ENCODE measurements at places on chromosomes 4 and X. TPM values are rescaled to one million over a fixed set of nuclear protein-coding genes. Genes with fewer than 3 reads are reported as not detected.
A peak's percentile ranks its signal among the peaks of the same experiment; 100 is the strongest.

GRCh38 chr4:150133605-150134004 is 55.4 kb downstream of the DCLK2 start:
- H3K27ac ChIP-seq = no peak overlapping the region
- peaks cover 9% of the 10 kb centered on the region for H3K4me1 ChIP-seq
- H3K4me3 ChIP-seq = no peak overlapping the region
- peak; percentile 32 for DNase-seq
- no peaks in the 10 kb centered on the region for H3K36me3 ChIP-seq

The GPRIN3 gene
- total RNA-seq = under 0.01 TPM

GRCh38 chr4:121822796-121823504 is 733 bp downstream of the CCNA2 start:
- no peaks in the 10 kb centered on the region for H3K36me3 ChIP-seq
- H3K4me1 ChIP-seq = no peaks in the 10 kb centered on the region
- H3K27me3 ChIP-seq = no peaks in the 10 kb centered on the region
- H3K4me3 ChIP-seq = peak overlapping the region; percentile 74
- DNase-seq = peak; percentile 37

- no peak for DNase-seq
- no peaks in the 10 kb centered on the region for H3K4me1 ChIP-seq
- no peaks in the 10 kb centered on the region for H3K36me3 ChIP-seq
These were observed 219.5 kb downstream of the TMEM47 start for GRCh38 chrX:34437586-34437985.

- no peaks in the 10 kb centered on the region for H3K27me3 ChIP-seq
- DNase-seq = peak; percentile 25
These were observed 190.0 kb upstream of the NEIL3 start for GRCh38 chr4:177119691-177120090.

The PABPC4L gene
- 0.77 TPM for total RNA-seq

The FGFR3 gene
- total RNA-seq = 0.33 TPM

The SAP30 gene
- total RNA-seq = 101 TPM

DNA sequence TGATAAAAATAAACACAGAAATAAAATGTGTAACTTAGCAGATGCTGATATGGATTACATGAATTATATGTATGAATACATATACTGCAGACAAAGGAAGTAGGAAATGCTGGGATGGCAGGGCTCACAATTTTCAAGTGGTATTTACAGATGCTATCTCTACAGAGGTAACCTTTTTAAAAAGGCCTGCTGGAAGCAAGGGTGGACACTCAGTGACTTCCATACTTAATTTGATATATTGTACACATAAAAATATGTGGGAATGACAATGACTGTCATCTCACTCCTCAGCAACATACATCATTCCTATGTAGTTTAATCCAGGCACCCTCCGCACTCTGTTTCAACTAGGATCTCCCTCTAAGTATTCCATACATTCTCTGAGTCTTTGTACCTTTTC is 452.9 kb downstream of the DTHD1 start:
- no peak overlapping the region for H3K4me3 ChIP-seq
- H3K4me1 ChIP-seq = no peaks in the 10 kb centered on the region
- H3K27ac ChIP-seq = no peak overlapping the region
- H3K36me3 ChIP-seq = no peaks in the 10 kb centered on the region
- no peaks in the 10 kb centered on the region for H3K27me3 ChIP-seq
- no peak for DNase-seq

The FAM53A gene
- total RNA-seq = 0.77 TPM

DNA sequence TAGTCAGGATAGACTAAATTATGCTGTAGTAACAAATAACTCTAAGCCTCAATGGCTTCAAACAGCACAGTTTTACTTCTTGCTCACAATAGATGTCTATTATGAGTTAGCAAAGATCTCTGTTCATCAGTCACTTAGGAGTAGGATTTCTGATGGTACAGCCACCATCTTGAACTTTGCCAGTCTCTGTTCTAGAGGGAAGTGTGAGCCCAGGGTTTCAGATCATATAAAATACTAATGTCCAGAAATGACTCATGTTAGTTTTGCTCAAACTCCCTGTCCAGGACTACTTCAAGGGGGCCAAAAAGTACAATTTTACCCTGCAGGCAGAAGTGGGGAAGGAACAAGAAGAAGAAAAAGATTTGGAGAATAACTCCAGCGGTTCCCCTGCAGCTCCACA is 77.1 kb upstream of the LSM6 start:
- DNase-seq = no peak
- no peak overlapping the region for H3K27ac ChIP-seq
- no peaks in the 10 kb centered on the region for H3K27me3 ChIP-seq
- H3K36me3 ChIP-seq = no peaks in the 10 kb centered on the region
- no peaks in the 10 kb centered on the region for H3K4me1 ChIP-seq
- no peak overlapping the region for H3K4me3 ChIP-seq

All from fibroblast of lung (primary cell).